Brain pericyte (primary cell): ENCODE measurements at places on chromosomes 4 and X.

GRCh38 chr4:177118596-177118995 lies 191.1 kb upstream of the NEIL3 start:
- no peak for DNase-seq

DNA sequence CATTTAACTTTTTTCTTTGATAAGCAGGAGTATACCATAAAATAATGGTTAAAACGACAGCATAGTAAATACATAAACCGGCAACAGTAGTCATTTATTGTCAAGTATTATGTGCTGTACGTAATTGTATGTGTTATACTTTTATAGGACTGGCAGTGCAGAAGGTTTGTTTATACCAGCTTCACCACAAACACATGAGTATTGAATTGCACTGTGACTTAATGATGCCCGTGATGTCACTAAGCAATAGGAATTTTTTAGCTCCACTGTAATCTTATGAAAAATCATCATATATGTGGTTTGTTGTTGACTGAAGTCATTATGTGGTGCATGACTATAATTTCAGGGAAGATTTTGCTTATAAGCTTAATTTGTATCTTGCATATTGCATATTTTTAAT lies 424.6 kb downstream of the PABPC4L start:
- no peak for DNase-seq

DNA sequence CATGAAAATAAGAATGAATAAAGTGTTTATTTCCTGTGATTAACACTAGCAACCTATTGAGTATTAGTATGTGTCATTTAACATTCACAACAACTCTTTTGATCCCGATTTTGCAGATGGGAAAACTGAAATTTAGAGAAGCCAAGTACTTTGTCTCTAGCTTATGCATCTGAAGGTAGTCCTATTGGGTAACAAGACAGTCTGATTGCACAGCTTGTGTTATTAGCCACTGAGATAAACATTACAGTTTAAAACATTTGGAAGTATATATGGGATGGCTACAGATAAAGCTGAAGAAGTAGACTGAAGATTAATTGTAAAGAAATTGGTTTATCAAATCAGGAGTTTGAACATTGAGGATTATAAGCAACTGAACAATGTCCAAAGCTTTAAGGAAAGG lies 99.6 kb upstream of the PDE5A start:
- no peak for DNase-seq

DNA sequence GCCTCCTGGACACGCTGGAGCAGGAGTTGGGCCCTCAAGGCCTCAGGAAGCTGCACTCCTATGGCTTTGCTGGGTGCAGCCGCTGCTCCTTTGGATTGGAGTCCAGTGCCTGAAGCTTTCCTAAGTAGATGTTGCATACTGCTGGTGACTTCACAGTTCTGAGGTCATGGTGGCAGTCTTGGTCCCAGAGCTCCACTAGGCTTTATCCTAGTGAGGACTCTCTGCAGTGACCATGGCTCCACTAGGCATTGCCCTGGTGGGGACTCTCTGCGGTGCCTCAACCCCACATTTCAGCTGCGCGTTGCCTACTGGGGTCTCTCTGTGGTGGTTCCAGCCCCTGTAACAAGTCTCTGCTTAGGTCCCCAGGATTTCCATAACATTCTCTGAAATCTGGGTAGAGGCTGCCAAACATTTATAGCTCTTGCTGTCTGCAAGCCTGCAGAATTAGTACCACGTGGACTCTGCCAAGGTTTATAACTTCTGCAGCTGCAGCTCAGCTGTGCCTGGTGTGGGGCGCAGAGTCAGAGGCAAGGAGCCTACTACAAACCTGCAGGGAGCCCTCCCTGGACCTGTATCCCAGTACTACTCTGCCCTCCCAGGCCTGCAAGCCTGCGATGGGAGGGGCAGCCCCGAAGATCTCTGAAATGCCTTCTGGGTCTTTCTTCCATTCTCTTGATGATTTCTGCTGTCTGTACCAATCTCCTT lies 46.0 kb upstream of the NFKB1 start:
- no peak for DNase-seq

- no peak for DNase-seq
Observed at GRCh38 chr4:158739600-158739999, 16.4 kb upstream of the PPID start.

DNA sequence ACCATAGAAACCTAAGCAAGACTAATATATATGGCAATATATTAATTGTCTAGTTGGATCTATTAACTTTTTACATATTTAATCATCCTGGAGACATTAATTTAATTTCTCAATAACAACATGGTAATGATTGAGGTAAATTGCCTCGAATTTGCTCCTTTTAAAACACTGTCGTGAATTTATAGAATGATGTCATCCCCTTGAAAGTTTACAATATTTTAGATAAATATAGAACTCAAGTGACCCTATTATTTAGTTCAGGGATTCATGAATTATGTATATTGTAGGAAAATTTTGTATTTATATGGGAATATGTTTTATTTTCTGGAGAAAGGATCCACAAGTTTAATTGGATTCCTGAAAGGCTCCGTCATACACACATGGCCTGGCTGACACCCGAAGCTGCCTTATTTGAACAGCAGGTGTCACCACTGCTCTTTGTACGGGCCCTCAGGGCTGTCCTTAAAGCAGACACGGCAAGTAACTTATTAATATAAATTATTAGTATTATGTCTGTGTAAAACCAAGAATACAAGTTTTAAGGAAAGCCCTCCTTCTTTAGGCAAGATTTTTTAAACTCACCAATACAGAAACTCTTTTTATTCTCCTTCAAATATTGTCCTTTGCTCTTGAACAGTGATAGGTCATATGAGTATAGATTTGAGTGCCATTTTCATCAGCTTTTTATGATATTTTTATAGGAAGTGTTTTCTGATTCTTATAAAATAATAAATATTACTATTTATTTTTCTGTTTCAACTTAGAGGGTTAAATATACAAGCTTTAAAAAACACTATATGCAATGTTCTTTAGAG lies 1.9 kb upstream of the PLRG1 start:
- peak; percentile 21 for DNase-seq

DNA sequence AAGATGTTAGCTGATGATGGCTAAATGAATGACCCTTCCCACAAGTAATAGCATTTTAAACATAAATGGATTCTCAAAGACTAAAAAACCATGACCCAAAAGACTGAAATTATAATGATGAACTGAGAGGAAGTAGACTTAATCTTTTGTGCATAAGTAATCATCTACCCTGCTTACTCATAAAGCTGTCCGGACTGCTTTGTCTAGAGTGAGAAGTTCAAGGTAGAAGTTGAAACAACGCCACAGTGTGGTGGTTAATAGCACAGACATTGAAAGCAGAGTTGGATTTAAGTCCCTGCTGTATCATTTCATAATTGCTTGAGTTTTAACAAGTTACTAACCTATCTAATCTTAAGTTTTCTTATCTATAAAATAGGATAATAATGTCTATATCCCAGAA lies 346.6 kb downstream of the CENPC start:
- DNase-seq = peak; percentile 1

- DNase-seq = no peak
Observed at GRCh38 chr4:88616275-88617150, 24.2 kb downstream of the HERC3 start.

DNA sequence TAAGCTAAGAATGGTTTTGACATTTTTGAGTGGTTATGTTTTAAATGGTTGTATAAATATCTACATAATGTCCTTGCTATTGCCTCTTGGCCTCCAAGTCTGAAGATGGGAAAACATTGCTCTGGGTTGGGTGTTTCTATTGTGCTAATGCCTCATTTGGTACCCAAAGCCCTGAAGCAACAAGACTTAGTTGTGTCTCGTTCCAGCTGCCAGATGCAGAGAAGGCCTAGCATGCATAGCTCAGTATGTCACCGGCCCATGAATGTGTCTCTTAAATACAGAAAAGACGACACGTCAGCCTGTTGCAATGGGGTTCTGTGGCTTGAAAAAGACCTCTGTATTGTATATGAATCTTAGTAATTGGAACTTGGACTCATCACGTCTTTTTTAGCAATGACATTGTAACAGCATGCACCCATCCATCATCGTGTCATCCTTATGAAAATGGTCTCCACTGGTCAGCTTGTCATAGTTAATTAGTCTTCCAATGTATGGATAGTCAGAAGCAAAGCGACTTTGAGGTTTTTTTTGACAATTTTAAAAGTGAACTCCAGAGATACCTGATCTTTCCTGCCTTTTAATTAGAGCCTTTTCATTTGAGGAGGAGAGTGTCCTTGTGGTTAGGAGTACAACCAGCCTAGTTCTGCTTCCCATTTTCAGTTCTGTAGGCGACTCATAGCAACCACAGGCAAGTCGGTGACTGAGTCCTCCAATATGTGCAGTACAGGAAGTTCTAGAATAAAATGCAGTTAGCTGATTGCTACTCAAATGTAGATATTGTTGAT lies 126.4 kb upstream of the GATB start:
- DNase-seq = no peak

- no peak for DNase-seq
Observed at GRCh38 chr4:185108185-185108584, 34.9 kb upstream of the SLC25A4 start.

- DNase-seq = no peak
Observed at GRCh38 chrX:17082831-17083230, 136.4 kb downstream of the REPS2 start.

- peak; percentile 40 for DNase-seq
Observed at GRCh38 chr4:145061318-145061920, 36.6 kb downstream of the ANAPC10 start.

- DNase-seq = no peak
Observed at GRCh38 chrX:21438792-21439191, 64.6 kb downstream of the CNKSR2 start.

GRCh38 chr4:26065833-26066232 lies 151.8 kb downstream of the SMIM20 start:
- DNase-seq = no peak

DNA sequence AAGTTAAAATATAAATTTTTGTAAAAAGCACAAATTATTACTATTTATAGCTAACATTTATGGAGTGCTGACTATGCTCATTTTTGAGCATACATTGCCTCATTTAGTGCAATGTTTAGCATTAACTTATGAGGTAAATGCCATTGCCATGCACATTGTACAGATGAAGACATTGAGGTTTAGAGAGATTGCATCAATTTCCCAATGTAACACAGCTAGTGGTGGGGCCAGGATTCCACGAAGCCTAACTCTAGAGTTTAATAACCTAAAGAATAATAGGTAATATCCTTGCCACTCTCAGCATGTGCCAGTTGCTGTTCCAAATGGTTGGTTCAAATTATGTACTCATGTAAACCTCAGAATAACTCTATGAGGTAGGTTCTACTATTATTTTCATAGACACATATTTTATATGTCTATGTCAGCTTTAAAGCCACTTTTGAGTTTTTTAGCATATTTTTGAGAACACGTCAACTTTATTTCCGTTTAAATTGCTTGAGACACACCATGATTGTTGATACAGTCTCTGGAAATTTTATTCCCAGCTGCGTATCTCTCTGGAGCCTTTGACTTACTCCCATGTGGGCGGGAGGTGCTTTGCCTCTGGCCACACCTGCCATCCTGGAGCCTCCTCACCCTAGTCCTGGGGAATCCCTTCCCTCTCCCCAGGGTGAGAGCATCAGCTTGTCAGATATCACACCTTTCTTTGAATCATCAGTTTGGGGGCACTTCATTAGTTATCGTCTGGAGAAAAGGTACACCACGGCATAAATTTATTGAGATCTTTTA lies 10.8 kb upstream of the ADH1A start:
- DNase-seq = peak; percentile 10

GRCh38 chr4:74433541-74434172 lies 11.3 kb upstream of the AREG start:
- no peak for DNase-seq

GRCh38 chrX:123745511-123745910 lies 12.7 kb upstream of the THOC2 start:
- DNase-seq = no peak

GRCh38 chr4:57048590-57049304 lies 61.4 kb downstream of the IGFBP7 start:
- DNase-seq = no peak

DNA sequence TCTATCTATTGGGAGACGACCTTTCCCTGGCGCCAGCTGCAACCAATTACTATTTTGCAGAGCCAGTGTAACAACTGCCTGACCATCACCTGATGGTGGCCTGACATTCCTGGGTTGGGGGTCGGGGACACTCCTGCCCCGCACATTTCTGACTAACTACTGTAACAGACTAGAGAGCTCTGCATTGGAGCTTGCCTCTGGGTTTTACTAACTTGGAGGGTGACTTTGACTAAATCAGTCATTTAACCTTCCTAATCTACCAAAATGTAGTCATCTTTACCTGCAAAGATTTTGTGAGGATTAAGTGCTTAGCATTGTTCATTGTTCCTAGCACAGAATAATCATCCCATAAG lies 37.5 kb upstream of the ABCG2 start:
- no peak for DNase-seq

DNA sequence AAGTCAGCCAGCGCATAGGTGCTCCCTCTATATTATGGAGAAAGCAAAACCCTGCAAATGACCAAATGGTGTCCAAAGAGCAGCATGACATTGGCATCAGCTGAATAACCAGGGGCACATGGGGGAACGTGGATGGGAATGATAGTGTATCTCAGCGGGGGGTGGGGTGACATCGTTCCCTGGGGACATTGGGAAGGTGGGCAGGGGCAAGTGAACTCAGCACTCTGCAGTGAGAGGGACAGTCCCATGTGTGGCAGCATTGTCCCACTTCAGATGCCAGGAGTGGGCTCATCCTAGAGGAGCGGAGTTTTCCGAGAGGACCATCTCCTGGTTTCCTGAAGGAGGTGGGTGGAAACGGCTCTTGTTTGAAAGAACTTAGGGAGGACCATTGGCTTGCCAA lies 64.8 kb downstream of the NELFA start:
- no peak for DNase-seq

DNA sequence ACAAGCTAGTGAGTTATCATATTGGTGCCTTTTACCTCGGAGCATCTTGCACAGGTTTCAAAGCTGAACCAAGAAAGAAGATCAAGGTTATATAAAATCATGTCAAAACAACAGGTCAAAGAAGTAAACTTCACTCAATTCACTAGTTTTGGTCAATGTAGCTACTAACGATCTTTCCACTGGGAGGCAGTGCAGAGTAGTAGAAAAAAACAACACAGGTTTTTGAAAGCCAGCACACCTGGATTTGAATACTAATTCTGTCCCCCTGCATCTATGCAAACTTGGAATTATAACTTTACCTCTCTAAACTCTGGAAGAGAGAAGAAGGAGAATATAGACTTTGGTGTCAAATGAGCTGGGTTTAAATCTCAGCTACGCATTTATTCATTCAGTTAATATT lies 266.1 kb downstream of the GRIA3 start:
- DNase-seq = no peak

DNA sequence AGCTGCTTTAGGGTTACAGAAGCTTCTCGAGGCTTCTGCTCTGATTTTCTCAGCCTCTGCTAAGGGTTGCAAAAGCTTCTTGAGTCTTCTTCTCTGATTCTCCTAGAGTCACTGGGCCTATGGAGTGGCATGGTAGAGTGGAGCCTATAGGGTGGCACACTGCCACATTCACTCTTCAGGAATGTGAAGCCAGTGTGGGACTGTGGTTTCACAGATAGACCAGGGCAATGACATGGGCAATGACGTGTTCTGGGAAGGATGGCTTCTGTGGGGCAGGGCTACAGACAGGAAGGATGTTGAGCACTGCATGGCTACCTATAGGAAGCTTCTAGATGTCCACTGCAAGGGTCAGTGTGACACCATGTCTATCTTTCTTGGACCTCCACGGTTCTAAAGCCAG lies 11.0 kb upstream of the MAMLD1 start:
- DNase-seq = no peak

- DNase-seq = peak; percentile 61
Observed at GRCh38 chr4:123398853-123399626, 2.4 kb downstream of the SPRY1 start.

GRCh38 chrX:119003462-119003861 lies 29.0 kb downstream of the LONRF3 start:
- DNase-seq = no peak

- DNase-seq = no peak
Observed at GRCh38 chr4:98963538-98964433, 31.7 kb upstream of the METAP1 start.
